ENCODE measurements at places on chromosomes 3 and 15.

DNA sequence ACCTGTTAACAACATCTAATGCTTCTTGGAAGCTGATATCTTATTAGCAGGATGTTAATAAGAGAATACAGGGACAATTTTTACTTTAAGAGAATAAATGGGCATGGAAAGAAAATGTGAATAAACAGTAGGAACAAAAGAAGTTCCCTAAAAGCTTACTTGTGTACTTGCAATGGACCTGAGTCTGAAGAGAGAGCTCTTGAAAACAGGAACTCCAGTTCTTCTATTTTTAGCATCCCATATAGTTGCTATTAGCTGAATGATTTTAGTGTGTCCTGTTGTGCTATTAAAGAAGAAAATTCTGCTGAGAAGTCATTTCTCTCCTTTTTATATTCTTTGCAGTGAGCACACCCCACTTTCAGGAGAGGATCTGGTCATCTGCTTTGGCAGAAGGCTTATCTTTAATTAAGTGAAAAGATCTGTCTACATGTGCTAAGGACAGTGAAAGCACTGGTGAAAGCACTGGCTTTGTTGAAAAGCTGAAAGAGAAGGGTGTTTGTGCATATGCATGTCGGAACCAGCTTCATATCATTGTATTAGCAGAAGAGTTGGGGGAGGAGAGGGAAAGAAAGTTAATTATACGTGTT, 1.4 kb upstream of the ST3GAL6 start:
- peak; percentile 26 for DNase-seq

GRCh38 chr15:28967990-28968389, 82.2 kb downstream of the APBA2 start:
- DNase-seq, result no peak

- DNase-seq, result no peak
Observed at GRCh38 chr15:76529911-76530310, 193.3 kb downstream of the ISL2 start.

GRCh38 chr15:94722024-94722636, 490.8 kb downstream of the MCTP2 start:
- no peak for DNase-seq

DNA sequence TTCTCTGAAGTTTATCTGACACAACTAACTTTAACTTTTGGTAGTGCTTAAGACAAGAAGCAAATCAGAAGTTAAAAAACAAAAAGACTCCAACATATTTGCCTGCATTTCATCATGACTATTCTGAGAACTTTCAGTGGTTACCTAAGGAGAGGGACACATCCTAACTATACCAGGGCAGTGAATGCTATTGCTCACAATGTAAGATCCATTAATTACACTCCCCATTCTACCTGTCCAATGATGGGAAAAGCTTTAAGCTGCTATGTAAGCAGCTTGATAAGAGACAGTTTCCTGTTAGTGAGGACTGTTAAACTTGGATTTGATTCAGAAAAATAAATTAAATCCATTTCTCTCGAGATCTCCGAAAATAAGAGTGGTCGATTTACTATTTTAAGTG, 37.5 kb downstream of the SERPINI1 start:
- no peak for DNase-seq

GRCh38 chr15:72105111-72105510, 12.8 kb downstream of the MYO9A start:
- DNase-seq, result no peak

DNA sequence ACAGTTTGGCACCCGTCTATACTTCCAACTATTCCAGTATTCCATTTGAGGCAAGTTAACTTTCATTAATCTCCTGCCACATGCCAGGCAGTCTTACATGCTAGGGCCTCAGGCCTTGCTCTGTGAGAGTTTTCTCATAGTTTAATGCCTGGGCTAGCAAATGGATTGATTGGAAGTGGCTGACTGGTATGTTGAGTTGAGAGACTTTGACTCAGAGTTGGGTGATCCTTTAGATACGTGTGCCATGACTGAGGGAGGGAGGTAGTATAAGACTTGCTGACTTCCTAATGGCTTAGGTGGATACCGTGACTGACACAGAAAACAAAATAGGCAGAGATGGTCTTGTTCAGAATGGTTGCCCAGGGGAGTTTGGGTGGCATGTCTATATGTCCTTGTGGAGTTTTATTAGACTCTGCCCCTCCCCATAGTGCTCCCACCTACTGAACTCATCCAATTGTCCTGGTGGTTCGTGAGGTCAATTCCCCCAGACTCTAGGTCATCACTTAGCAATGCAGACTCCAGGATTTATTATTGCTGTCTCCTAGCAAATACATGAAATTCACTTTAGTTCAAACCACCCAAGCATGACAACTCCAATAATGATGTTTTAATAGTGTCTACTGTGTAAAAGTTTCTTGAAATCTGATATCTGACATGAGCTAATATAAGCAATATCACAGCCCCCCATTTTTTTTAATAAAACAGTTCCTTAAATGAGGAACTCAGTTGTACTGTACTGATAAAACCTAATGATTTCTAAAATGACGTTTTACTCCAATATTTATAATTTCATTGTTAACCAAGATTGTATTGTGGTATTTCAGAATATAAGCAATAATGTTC, 413.9 kb upstream of the MDFIC2 start:
- DNase-seq, result peak; percentile 7

GRCh38 chr15:66881173-66881905, 179.3 kb downstream of the SMAD6 start:
- DNase-seq, result no peak

- DNase-seq, result no peak
Observed at GRCh38 chr3:63565220-63565619, 87.3 kb upstream of the SNTN start.

GRCh38 chr15:34812369-34812768, 17.0 kb upstream of the ACTC1 start:
- DNase-seq, result peak; percentile 69

GRCh38 chr3:57961828-57962447, 46.3 kb upstream of the FLNB start:
- peak; percentile 54 for DNase-seq

- no peak for DNase-seq
Observed at GRCh38 chr3:14235912-14236295, 57.3 kb downstream of the LSM3 start.

- DNase-seq, result peak; percentile 15
Observed at GRCh38 chr3:197132916-197133530, 103.4 kb upstream of the MELTF start.

GRCh38 chr15:64443016-64443415, 17.4 kb upstream of the ZNF609 start:
- no peak for DNase-seq

DNA sequence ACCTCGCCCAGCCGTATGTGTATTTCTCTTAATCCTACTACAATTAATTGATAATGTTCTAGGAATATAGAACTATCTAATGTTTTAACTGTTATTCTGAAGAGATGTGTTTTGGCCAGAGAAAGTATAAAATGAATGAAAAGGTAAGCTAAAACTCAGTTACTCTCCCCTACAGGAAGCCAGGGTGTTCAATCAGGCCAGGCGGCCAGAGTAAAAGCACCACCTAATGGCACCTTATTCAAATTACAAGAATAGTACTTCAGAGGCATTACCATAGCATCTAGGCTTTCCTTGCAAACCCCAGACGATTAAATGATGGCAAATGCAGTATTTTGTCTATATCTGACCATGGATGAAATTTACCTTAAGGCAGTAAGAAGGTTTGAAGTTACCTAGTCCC, 10.4 kb downstream of the SLC12A8 start:
- no peak for DNase-seq

- DNase-seq, result no peak
Observed at GRCh38 chr3:119856695-119857094, 74.8 kb downstream of the NR1I2 start.

- no peak for DNase-seq
Observed at GRCh38 chr15:51185213-51186159, 90.8 kb upstream of the TNFAIP8L3 start.

GRCh38 chr3:185942396-185942795, 4.6 kb upstream of the TRA2B start:
- DNase-seq, result no peak

- peak; percentile 31 for DNase-seq
Observed at GRCh38 chr3:173732237-173732636, 334.7 kb downstream of the NLGN1 start.

DNA sequence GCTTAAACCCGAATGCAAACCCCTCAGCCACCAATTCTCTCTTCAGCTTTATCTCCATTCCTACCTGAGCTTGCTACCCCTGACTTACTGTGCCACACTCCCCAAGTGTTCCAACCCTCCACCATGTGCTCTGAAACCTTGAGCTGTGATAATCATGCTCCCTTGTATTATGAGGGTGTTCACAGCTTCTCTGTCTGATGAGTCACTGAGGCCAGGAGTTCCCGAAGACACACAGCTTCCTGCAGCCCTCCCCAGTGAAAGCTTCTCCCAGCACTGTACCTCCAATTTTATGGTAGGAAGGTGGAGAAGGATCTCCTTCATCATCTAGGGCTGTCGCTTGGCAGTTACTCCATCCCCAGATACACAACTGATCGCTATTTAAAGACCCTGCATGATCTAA, 24.9 kb downstream of the STAC start:
- no peak for DNase-seq

GRCh38 chr3:123642957-123643330, 58.1 kb upstream of the HACD2 start:
- DNase-seq, result no peak

- peak; percentile 91 for DNase-seq
Observed at GRCh38 chr15:64856429-64857145, 14.9 kb downstream of the PLEKHO2 start.

DNA sequence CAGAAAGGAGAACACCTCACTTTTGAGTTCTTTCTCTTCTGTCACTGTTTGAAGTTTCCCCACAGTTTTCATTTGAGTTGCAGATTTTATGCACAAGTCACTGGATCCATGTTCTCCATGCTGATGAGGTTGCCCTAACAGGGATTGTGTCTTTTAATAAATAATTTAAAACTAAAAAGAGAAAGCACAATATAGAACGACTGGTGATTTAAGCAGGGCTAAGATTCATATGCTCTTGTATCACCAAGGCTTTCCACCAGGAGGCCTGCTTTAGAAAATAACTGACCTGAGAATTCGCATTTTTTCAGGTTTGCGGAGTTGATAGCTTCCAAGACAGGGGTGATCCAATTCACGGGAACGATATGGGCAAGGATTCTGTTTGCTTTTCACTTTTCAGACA, 252.0 kb upstream of the VEPH1 start:
- DNase-seq, result no peak

- DNase-seq, result no peak
Observed at GRCh38 chr3:18223571-18223970, 201.6 kb downstream of the SATB1 start.

- DNase-seq, result no peak
Observed at GRCh38 chr15:78244893-78245292, 10.5 kb upstream of the ACSBG1 start.

DNA sequence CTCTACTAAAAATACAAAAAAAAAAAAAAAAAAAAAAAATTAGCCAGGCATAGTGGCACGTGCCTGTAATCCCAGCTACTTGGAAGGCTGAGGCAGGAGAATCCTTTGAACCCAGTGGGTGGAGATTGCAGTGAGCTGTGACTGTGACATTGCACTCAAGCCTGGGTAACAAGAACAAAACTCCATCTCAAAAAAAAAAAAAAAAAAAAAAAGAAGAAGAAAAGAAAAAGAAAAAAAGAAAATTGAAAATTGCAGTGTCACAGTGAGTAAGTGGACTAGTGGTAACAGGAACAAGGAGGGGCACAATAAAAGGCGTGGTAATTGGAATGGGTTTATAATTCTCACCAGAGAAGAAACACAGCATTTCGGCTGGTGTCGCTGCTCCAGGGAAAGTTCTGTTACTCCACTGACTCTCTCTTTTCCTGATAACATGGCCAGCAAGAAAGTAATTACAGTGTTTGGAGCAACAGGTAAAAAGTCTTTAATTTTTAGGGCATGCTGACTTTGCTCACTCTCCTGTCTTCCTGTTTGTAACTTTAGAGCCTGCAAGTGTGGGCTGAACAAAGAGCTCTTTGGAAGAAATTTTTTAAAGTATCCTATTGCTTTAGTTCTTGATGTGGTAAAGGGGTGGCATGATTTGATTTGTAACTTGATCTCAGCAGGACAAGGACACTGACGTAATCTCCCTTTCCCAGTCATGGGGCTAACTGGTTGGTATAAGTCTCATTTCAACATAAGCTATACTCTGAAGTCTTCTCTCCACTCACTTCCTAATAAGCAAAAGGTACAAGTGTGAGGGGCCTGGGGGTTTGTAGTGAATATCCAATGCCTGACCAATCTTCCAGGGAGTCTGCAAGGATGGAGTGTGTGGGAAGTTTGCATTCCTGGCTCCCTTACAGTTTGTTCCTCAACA, 22.1 kb upstream of the TRA2B start:
- peak; percentile 80 for DNase-seq

DNA sequence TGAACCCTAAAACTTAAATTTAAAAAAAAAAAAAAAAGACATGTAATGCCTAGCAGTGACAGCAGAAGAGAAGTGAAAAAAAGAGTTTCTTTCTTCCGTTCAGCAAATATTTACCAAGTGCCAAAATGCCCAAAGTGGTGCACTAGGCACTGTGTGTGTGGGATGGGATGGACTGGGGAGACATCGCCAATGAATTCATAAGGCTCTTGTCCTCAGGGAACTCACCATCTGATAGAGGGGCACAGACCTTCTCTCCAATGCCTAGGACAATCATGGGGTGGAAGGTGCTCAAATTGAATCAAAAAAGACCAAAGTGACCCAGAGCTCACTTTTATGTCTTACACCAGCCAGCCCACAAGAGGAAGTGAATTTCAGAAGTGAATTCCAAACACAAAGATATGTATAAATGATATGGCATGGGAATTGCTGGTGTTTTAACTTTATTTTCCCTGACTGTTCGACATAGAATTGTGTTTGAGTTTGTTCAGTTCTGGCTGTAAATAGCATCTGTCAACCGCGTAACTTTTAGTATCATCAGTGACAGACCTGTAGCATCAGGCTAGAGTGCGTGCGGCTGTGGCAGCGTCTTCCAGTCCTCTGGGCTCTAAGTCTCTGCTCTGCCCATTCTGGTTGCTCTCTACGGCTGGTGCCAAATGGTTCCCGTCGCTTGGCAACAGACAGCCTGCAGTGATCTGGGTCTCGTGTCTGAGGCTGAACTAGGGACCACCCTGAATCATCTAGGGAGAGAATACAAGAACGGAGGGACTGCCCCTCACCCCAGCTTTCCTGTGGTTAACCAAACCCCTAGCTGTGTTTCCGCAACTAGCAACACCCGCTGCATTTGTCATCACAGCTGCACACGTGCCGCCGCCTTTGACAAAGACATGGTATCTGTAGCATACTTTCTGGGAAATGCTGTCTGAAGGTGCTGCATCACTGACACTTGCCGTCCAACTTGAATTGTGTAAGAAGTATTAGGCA, 154.0 kb upstream of the THBS1 start:
- peak; percentile 52 for DNase-seq

DNA sequence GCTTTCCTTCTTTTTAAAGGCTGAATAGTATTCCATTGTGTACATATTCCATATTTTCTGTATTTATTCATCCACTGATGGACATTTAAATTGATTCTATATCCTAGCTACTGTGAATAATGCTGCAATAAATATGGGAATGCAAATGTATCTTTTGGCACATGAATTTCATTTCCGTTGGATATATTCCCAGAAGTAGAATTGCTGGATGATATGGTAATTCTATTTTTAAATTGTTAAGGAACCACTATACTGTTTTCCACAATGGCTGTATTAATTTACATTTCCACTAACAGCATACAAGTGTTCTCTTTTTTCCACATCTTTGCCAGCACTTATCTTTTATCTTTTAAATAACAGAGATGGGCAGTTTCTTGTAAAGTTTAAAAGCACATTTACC, 302.7 kb downstream of the CTNNB1 start:
- DNase-seq, result no peak

- DNase-seq, result peak; percentile 80
Observed at GRCh38 chr3:175940243-175940642, 1081.1 kb downstream of the NAALADL2 start.

GRCh38 chr3:184524981-184525336, 36.6 kb upstream of the EPHB3 start:
- no peak for DNase-seq

GRCh38 chr3:196643761-196644160, 4.3 kb downstream of the NRROS start:
- no peak for DNase-seq

Data from mesenchymal stem cell (in vitro differentiated cells and primary cell).